Stimulated activated CD8-positive, alpha-beta memory T cell treated with anti-CD3 and anti-CD28 coated beads, Interleukin-2, amount 100 ng/mL, for 48 hours (primary cell): ENCODE measurements at places on chromosomes 3 and 15.

- no peak for DNase-seq
Observed at GRCh38 chr3:168570404-168571155, 474.9 kb upstream of the GOLIM4 start.

DNA sequence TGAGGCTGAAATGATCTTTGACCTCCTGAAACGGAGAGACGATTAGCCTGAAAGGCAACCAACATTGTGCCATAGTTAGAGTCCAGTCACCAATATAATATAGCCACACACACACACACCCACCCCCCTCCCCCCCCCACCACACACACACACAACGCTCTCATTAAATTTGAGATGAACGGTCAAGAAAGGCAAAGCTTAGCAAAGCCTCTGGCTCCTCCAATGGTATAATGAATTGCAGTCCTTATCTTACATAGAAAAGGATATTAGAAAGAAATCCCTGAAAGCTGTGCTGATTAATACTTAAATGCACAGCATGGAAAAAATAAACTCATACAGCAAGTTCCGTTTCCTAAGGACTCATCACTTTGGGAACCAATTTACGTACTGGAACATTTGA is 876 bp upstream of the ZNF385D start:
- DNase-seq: no peak

DNA sequence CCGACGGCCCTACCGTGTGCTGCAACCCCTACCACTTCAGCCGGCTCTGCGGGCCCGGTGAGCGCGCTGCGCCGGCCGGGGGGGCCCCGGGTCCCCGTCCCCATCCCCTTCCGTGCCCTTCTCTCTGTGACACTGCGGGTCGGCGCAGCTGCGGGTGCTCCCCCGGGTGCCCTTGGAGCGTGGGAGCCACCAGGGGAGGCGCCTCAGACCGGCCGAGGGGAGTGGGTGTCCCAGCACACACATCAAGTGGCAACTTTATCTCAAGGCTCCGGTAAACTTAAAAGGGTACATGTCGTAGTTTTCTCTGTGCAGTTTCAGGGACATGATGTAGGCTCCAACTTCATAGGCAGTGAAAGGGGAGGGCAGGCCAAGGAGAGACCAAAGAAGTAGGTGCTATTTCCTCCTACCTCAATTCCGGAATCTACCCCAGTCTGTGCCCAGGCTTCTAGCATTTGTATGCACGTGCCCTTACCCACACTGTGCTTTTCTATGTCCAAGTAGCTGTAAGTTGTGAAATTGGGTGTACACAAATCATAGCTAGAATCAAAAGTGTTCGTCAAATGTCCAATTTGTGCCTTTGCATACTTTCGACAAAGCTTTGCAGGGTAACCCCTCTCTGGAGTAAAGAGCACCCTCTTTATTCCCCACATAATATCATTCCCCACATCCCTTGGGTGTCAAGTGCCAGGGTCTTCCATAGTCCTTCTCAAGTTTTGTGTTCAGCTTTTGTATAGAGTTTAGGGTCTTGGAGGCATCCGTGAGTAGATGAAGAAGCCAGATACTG is 2.2 kb downstream of the SMAD6 start:
- DNase-seq: no peak

DNA sequence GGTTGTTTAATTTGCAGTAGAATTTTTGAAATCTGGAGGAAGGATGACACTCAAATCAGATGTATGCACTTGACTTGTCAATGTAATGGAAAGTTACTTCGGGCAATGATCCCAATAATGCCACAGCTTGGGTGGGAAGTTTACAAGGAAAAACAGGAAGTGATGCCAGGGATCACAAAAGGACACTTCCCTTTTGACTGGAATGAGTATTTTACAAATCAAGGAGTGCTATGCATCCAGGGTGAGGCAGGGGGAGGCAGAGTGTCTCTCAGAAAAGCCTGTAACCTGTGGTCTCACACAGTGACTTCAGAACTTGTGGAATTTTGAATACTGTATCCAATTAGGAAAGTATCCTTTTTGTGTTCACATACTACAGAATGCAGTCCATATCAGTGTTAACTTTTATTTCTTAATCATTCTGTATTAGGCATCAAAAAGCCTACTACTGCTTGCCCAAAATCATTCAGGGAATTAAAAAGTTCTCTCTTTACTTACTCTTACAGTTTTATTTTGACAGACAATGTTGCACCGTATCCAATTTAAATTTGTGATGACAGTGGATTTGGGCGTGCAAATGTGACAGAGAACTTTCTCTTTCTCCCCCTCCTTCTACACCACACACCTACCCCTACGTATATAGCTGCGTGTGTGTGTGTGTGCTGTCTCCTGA is 445.1 kb downstream of the MECOM start:
- DNase-seq: no peak

DNA sequence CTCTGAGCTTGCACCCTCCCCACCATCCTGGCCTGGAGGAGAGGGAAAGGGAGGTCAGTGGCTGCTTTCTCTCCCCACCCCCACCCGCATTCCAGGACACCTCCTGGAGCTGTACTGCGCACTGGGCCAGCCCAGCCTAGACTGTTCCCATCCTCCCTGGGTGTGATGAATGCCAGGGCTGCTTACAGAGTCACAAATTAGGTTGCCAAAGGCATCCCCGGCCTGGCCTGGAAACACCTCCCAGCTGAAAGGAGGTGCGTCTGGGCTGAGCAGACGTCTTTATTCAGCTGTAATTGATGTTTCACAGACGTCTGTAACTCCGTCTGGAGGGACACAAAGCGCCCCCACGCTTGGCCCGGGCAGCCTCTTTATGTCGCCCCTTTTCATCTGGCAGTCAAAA is 47.6 kb downstream of the RHCG start:
- no peak for DNase-seq

- no peak for DNase-seq
Observed at GRCh38 chr15:80343554-80343992, 60.6 kb upstream of the ARNT2 start.

- DNase-seq: no peak
Observed at GRCh38 chr3:54712539-54712938, 215.3 kb downstream of the LRTM1 start.
